HS-5 (cell line): ENCODE measurements at places on chromosomes 2 and 18.

DNA sequence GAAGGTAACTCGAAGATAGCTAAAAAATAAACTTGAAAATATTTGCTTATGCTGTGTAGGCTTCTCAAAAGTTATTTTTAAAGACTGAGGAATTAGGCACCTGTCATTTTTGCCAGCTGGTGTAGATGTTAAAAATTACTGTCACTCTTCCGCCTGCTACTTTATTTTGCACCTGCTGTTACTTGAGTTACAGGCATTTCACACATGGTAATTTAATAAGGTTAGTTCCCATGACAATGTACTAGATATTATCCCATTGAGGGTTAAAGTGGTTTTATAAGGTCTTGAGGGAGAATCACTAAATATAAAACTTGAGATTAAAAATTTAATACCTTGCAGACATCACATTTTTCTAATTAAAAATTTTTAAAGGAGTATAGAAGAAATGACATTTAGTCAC, 26.6 kb downstream of the MYL1 start:
- no peak for DNase-seq

DNA sequence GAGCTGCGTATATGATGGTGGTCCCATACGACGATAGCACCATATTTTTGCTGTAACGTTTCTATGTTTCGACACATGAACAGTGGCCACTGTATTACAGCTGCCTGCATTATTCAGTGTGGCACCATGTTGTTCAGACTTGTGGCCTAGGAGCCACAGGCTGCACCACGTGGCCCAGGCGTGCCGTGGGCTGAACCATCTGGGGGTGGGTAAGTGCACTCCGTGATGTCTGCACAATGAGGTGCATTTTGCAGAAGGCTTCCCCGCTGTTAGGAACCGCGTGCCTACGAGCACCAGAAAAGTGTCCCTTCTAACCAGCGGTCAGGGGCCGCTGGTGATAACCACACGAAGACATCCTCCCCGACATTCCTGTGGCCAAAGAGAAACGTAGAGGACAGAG, 433.7 kb upstream of the MYT1L start:
- DNase-seq = no peak

DNA sequence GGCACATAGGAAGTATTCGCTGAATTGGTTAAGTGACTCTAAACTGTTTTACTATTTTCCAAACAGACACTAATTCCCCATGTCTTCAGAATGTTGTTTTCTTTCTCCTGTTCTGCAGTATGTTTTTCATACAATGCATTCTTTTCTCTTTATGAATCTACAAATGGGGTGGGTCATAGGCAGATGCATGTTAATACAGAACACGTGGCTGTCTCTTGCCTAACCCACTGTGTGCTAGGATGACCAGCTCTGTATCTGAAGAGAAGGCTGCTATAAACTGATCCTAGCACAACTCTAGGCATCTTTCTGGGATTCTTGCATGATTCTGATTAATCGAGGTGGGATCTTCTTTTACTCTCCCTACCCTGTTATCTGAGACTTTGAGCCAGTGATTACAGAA, 826.0 kb downstream of the PLCL1 start:
- peak; percentile 31 for DNase-seq

- DNase-seq = no peak
Observed at GRCh38 chr2:58130238-58130637, 83.6 kb downstream of the VRK2 start.

DNA sequence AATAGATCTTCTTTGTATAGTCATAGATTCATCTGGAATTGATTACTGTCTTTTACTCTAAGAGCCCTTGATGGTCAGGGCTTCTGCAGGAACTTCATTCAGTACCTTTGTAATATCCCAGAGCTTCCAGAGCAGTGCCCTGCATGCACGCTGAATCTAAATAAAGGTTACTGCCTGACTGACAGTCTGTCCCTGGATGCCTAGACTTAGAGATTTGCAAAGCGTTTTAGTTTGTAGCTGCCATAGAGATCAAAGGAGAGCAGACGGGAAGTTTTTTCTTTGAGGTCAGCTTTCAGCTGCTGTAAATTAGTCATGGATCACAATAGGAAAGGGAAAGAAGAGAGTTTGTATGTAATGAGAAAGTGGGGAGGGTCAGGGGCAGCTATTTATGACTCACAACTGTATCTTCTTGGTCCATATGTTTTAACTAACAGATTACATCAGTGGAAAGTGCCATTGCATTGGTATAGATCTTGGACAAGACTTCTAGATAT, 45.2 kb upstream of the NYAP2 start:
- peak; percentile 89 for DNase-seq

DNA sequence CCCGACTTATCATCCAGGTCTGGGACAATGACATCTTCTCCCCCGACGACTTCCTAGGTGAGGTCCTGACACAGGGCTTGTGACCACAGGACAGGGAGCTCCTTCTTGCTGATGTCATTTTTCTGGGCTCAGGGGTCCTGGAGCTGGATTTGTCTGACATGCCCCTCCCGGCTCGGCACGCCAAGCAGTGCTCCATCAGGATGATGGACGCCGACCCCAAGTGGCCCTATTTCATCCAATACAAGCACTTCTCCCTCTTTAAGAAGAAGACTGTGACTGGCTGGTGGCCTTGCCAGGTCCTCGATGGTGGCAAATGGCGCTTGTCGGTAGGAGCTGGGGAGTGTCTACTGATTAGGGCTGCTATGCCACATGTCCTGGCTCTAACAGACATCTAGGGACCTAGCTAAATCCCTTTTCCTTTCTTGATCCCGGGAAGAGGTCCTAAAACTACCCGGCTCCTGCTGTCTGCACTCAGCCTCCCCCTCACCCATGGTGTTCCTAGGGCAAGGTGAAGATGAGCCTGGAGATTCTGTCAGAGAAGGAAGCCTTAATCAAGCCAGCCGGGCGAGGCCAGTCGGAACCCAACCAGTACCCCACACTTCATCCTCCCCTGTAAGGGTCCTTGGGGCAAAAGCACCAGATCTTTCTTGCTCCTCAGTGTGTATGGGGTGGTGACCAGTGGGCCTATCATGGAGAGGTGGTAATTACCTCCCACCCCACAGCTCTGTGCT, 36.7 kb downstream of the LMAN2L start:
- DNase-seq = no peak

DNA sequence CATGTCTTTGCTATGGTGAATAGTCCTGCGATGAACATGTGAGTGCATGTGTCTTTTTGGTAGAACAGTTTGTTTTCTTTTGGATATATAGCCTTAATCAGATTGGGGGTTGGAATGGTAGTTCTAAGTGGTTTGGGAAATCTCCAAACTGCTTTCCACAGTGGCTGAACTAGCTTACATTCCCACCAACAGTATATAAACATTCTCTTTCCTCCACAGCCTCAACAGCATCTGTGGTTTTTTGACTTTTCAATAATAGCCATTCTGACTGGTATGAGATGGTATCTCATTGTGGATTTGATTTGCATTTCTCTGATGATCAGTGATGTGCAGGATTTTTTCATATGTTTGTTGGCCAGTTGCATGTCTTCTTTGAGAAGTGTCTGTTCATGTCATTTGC, 112.2 kb upstream of the SESTD1 start:
- no peak for DNase-seq

DNA sequence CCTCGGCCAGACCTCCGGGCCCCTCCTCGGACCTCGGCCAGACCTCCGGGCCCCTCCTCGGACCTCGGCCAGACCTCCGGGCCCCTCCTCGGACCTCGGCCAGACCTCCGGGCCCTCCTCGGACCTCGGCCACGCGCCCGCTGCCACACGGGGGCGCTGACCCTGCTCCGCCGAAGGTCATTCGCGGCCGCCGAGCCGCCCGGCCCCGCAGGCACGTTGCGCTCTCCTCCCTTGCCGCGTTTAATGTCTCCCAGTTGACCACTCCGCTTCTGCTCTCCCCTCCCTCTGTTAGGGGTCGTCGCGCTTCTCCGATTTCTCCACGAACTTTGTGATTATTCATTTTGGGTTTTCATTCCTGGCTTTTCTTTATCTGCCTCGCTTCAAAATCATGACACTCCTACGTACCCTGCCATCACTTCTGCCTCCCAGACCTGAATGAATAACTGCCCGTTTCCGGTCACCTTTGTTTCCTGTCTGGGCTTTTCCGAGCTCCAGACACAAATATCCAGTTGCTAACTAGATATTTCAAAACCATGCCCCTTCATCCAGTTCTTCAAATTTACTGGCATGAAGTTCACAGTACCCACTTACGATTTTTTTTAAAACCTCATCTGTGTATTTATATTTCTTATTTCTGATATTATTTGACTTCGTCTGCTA, 14.8 kb upstream of the COLEC12 start:
- DNase-seq = no peak

DNA sequence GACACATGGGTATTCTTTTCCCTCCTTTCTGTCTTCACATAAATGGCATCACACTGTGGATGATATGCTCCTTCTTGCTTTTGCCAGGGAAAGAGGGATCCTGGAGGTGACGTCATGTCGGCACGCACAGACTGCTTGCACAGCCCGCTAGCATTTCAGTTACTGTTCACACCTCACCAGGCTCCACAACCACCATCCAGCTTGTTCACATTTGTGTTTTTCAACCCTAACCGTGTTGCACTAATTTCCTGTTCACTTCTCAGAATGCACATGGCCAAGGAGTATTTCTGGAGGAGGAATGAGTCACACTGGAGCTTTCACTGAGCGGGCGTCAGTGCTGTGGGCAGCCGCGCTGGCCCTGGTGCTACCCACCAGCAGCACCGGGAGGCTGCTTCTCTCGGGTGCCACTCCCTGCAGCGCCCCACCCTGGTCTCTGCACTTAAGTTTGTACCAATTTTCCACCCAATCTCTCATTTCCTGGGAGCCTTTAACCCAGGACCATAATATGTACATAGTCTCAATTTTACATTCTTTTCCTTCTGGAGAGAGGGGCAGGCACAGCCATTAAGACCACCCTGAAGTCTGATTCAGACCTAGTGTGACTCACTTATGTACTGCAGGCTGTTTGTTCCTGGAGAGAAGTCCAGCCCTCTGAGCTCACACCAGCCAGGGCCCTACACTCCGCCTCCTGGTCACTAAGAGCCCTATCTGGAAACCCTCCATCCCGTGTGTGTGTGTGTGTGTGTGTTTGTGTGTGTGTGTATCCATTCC, 65.1 kb downstream of the MBP start:
- peak; percentile 50 for DNase-seq

GRCh38 chr2:162710287-162710890, 128.2 kb downstream of the KCNH7 start:
- no peak for DNase-seq

GRCh38 chr18:26386002-26386401, 159.8 kb downstream of the TAF4B start:
- no peak for DNase-seq

- no peak for DNase-seq
Observed at GRCh38 chr2:144449028-144449406, 70.9 kb downstream of the ZEB2 start.

- no peak for DNase-seq
Observed at GRCh38 chr2:56260415-56260814, 76.6 kb downstream of the CCDC85A start.
